AG09309 (cell line): ENCODE measurements at places on chromosomes 3 and 15.

GRCh38 chr15:43329217-43329959, 985 bp downstream of the LCMT2 start:
- peak; percentile 3 for DNase-seq

DNA sequence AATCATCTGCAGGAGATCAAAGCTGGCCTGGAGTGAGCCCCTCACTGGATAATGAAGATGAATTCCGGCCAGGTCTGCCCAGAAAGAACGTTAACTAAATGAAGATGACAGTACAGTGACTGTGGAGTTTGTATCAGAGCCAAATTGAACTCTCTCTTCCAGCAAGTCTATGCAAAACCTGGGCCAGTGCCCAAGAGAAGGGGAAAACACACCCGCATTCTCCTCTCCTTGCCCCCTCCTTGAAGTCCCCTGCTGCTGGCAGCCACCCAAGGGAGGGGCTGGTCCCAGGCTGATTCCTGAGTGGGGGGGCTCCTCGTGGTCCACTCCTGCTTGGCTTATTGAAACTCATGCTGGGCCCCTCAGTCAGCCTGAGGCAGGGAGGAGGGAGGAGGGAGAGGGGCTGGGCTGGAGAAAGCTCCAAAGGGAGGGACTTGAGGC, 155.7 kb downstream of the RAB11A start:
- no peak for DNase-seq

DNA sequence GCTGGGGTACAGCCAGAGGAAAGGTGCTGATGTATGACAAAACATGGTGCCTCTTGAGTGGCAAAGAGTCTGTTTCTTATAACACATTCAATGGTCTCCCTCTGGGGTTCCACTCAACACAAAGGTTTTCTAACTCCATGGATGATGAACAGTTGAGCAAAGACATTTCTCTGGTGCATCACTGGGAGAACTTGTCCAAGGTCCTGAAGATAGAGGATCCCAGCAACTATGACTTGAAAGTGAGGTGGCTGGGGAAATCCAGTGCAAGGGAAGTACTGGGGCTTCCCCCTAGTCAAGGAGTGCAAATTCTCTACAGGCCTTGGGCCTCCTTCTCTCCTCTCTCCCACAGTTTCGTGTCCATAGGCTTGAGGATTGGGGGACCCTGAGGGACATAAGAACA, 431.1 kb downstream of the WDR72 start:
- no peak for DNase-seq

GRCh38 chr3:125585595-125586223, 9.6 kb downstream of the OSBPL11 start:
- peak; percentile 25 for DNase-seq

- DNase-seq = no peak
Observed at GRCh38 chr15:94297558-94297957, 66.2 kb downstream of the MCTP2 start.

DNA sequence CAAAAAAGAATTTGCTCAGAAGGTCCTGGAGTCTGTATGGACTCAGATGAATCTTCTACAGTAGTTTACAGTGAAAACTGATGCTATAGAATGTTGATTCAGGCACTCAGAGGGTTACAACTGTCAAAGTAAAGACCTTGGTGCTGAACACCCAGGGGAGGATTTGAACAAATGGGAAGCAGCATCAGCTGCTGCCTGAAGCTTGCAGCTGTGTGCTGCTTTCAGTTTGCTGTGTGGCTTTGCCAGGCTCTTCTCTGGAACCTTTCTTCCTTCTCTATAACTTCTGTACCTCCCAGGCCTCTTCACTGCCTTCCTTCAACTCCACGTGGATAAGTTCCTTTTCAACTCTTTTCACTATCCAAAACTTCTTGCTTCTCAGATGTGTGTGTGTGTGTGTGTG, 214.2 kb downstream of the GRM7 start:
- no peak for DNase-seq

DNA sequence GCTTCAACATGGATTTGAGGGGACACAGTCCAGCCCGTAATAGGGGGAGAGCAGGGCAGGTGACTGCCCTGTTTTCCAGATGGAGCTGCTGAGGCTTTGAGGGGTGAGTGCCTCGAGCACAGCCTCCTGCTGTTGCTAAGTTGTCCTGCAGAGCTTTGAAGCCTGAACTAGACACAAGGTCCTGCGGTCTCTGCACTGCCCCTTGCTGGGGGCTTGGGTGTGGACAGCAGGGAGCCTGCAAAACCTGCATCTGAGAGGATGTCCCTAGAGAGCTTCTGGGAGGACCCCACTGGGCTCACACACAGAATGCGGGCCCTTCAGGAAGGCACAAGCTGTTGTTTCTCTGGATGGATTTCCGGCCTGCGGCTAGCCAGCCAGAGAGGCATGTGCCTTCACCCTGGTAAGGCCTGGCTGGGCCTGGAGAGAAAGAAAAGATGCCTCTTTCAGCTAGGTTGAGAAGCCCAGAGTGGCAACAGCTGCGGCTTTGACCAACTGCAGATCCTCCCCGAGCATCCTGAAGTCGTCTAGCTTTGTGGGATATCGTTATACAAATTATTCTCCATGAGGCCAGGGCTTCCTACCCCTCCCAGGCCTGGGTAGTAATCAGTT, 226.2 kb downstream of the SLCO3A1 start:
- no peak for DNase-seq

- DNase-seq = no peak
Observed at GRCh38 chr3:140424211-140424610, 253.7 kb upstream of the TRIM42 start.

DNA sequence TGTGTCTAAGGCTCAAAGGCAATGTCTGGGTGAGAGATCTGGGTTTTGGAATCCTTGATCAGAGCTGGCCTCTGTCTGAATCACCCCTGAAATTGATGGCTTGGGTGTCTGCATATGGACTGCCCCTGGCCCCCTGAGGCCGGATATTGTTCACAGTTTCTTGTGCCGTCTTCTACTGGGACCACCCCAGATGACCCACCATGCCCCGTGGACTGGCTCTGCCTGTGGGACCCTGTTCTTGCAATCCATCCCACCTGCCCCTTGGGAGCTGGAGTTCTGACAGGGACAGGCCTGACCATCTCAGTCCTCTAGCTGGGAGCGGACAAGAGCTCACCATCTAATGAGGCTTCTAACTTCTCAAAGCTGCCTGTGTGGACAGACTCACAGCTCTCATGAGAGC, 119.9 kb downstream of the FAM43A start:
- no peak for DNase-seq

DNA sequence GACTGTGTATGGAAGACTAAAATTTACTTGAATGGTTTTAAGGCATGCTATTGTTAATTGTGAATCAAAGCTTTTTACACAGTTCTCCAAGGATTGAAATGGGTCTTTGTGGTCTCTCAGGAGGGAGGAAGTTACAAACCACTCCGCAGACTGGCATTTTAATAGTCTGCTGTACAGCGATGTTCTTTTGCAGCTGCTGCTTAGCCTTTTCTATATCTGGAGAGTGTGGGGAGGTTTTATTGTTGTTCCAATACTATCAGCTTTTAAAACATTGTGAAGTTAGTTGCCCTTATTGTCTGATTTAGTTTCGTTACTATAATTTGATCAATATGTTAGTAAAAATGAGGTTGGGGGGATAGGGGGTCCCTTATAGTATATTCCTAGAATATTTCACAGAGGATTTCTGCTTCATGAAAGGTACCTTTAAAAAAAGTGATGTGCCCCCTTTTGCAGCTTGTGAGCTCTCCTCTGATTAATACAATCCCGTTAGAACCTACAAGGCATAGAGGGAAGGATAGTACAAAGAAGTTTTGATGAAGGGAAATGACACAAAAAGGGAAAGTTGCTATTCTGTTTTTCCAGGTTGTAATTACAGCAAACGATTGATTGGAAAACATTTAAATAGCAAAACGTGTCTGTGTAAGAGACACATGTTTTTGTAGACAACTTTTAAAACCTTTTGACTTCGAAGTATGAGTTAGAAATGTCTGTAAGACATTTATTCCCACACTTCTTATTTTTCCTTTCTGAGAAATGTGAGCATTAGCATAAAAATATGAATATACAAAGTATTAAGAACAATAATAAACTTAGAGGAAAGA, 158.3 kb upstream of the CGNL1 start:
- no peak for DNase-seq

GRCh38 chr3:132273036-132273435, 44.2 kb upstream of the ACP3 start:
- DNase-seq = no peak

DNA sequence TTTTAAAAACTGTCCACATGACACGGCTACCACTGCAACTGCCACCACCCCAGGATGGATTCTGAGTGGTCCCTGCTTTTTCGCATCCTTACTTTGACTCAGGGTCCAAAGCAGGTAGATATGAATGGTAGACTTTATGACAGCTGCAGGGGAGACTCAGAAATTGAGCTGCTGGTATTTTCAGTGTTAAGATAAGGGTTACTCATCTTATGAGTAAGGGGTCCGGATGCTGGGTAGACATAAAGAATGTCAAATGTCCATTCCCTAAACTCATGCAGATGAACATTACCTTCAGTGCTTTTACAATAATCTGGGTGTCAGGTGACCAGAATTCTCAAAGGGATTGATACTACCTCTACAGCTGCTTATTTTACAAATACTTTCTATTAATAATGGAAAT, 25.9 kb upstream of the BBX start:
- no peak for DNase-seq

- no peak for DNase-seq
Observed at GRCh38 chr3:42856544-42856943, 19.1 kb downstream of the CYP8B1 start.

- no peak for DNase-seq
Observed at GRCh38 chr3:66378256-66378655, 122.6 kb downstream of the LRIG1 start.

DNA sequence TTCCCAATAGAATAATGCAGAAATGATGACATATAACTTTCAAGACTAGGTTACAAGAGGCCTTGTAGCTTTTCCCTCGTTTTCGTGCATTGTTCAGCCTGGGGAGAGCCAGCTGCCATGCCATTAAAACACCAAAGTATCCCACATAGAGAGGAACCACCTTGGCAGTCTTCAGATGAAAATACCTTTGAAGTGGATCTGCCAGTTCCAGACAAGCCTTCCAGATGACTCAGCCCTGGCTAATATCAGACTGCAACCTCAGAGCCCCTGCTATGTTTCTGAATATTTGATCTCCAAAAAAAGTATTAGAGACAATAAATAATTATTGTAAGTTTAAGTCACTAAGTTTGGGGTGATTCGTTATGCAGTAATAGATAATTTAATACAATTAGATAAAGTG, 294.3 kb upstream of the GBE1 start:
- no peak for DNase-seq

- no peak for DNase-seq
Observed at GRCh38 chr15:88385078-88385700, 82.0 kb downstream of the MRPL46 start.
